ENCODE measurements at places on chromosomes 13 and 19.

GRCh38 chr13:112722433-112723263 lies 32.8 kb downstream of the ATP11A start:
- DNase-seq = no peak

GRCh38 chr13:35139591-35139990 lies 197.5 kb downstream of the NBEA start:
- DNase-seq = no peak

DNA sequence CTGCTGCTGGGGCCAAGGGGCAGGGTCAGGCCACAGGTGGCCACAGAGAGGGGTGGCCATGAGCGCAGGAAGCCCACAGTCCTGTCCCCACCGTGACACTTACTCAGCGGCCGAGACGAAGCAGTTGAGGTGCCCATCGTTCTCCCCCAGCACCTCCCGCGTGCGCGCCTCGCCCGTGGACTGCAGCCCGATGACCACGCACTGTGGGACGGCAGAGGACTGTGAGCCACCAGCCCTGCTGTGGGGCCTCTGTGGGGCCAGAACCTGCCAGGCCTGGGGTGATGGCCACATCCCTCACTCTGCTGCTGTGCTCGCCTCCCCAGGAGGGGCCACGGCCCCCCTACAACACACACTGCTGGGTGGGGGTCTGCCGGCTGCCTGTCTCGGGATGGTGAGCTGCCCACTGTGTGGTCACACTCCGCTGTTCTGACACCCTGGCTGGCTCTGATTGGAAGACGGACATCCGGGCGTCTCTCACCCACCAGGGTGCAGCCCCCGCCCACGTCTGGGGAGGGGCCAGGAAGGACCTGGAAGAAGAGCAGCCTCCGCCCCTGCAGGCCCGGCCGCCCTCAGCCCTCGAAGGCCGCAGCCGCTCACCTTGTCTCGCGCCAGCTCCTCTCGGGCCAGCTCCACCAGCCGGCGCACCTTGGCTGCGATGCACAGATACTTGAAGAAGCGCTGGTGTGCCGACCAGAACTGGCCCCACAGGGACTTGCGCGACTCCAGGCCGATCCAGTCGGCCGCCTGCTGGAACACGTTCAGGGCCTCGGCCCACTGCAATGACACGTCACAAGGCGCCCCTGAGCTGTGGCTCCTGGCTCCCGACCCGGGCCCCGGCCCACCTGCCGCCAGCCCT lies 13.2 kb downstream of the GPX4 start:
- no peak for DNase-seq

GRCh38 chr19:16626796-16627192 lies 1.2 kb downstream of the MED26 start:
- no peak for DNase-seq

DNA sequence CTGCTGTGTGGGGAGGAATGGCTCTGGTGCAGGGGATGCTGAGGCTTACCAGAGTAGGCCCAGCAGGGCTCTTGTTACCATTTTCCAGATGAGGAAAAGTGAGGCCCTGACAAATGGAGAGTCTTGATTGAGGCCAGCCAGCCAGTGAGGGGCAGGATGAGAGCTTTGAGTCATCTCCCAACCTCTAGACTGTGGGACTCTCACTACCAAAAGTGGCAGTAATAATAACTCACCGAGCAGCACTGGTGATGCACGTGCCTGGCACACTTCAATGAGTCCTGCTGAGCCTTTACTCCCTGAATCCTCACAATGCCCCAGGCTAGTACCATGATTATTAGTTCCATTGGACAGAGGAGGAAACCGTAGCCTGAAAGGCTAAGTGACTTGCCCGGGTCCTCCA lies 7.8 kb downstream of the CIC start:
- DNase-seq = no peak

DNA sequence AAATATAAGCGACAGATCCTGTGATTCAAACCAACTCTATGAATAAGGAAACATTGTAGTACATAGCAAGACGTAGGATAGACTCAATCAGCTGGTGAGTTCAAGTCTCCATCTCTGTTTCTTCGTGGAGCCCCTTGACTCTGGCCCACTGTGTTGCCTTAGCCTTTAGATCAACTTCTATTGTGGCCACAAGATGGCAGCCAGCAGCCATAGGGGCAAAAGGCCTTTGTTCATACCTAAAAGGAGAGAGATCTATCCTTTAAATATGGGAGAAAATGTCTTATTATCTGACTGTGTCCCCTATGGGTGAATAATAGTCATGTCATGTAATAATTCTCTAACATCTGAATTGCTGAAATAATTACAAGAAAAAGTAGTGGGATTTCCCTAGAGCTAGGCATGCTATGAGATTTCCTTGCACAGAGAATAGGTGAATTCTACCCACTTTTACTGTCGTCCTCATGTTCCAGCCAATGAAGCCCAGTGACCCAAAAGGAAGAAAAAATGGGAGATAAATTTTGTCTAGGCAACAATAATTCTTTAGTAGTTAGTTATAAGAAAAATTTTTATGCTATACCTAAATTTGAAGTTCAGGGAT lies 129.4 kb downstream of the PCDH20 start:
- no peak for DNase-seq

Measured in stimulated activated CD8-positive, alpha-beta memory T cell treated with anti-CD3 and anti-CD28 coated beads, Interleukin-7, amount 100 ng/mL, for 1 hour (primary cell).